ENCODE measurements at places on chromosomes 5 and 9.
A peak's percentile ranks its signal among the peaks of the same experiment; 100 is the strongest.

DNA sequence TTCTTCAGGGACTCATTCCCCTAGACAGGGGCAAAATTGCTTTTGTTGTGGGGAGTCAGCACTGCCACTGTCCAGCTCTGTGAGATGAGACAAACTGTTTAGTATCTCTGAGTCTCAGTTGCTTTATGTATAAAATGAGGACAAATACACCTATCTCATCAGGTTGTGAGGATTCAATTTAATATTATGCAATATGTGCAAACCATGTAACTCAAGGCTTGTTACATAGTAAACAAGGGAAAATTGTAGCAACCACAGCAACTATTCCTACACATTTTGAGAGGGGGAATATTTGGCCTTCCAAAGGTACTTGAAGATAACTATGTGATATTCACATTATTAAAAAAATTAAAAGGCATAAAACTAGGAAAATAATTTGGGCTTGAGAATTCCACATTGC is 411.9 kb upstream of the SLC30A5 start:
- DNase-seq = no peak

DNA sequence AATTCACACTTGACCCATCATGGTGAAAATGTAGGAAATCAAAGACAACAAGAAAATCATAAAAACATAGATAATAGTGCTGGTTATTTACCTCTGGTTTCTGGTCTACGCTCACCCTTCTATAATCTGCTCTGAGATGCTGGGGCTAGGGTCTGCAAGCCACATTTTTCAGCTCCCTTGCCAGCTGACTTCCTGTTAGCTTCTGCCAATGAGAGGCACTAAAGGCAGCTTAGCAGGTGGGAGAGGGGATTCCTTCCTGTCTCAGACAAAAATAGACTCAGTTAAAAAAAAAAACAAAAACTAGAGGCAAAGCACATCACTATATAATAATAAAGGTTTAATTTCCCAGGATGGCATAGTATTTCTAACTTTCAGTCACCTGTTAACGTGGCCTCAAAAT is 20.2 kb upstream of the N4BP3 start:
- no peak for DNase-seq

DNA sequence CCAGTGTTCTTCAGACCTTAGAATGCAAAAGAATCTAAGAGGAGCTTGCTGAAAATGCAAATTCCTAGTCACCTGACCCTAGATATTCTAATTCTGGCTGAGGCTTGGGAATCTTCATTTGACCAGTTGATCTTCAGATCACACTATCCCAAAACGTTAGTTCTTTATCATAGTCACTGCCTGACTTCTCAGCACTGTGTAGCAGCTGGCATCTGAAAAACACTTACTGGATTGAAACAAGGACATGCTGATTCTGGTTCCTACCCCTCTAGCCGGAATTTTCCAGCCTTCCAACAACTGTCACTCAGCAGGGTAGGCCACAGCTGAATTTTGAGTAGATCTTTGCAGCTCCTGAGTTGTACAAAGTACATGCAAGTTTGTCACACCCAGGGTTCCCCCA is 72.2 kb downstream of the EBF1 start:
- no peak for DNase-seq

- DNase-seq = no peak
These were observed 20.9 kb downstream of the DUSP1 start for GRCh38 chr5:172749881-172750633.

DNA sequence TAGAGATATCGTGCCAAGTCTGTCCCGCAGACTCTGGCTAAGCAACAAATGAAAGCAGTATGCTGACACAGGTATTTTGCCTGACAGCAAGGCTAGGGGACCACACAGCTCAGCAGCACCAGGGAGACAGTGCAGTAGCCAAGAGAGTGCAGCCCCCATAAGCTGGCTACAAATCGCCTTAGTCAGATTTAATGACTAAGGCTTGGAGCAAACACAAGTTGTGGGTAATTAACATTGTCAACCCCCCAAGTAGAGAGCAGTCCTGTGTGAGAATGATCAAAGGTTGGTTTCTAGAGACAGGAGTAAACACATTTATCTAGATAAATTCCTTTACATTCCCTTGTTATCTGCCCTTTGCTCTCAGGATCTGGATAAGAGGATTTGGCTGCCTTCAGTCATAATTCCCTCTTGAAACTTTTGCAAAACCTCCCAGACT is 1434.5 kb upstream of the CDH6 start:
- no peak for DNase-seq

- no peak for DNase-seq
These were observed 336.3 kb upstream of the KIF2A start for GRCh38 chr5:61969755-61970154.

DNA sequence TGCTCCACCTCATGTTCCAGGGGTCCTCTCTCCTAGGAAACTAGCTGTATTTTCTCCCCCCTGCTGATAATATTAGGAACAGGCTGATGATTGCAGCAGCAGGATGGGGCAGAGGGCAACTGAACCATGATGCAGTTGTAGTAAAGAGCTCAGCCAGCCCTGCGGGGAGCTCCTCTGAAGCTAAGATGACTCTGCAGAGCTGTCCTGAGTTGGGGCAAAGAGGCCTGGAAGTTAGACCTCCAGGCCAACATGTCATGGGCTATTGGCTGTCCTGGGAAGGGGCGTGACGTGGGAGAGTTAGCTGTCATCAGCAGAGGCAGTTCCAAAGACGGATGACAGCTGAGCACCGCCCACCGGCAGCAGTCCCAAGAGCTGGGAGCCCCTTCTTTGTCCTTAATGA is 6.6 kb upstream of the FBP1 start:
- DNase-seq = no peak

DNA sequence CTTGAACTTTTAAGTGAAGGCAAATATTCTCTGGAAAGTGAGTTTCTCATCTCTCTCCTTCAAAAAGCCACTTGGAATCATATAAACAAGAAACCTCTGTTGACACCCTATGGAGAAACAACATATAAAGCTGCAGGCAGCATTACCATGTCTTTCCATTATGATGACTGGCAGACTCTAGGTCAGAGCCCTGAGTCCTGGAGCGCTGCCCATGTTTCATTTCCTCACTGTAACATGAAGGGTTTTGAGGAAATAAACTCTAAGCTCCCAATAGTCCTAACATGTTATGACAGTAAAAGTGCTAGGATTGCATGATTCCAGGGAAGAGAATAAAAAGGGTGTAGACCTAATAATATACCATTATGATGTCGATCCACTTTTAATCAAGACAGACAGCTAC is 220.6 kb downstream of the CTNND2 start:
- DNase-seq = no peak

DNA sequence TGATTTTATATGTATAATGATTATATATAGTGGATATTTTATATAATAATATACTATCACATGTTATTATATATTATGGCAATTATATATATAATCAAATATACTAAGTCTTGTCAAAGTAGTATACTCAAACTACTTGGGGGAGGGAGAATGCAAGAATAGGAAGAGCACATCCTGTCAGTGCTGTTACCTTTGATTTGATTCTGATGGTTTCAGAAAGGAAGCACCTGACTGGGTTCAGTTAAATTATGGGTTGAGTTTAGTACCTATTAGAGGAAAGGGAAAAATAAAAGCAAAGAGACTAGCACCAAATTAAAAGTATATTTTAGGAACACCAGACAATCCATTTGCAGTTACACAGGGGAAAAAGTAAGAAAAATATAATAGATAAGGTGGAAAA is 107.6 kb downstream of the GRIA1 start:
- DNase-seq = no peak

DNA sequence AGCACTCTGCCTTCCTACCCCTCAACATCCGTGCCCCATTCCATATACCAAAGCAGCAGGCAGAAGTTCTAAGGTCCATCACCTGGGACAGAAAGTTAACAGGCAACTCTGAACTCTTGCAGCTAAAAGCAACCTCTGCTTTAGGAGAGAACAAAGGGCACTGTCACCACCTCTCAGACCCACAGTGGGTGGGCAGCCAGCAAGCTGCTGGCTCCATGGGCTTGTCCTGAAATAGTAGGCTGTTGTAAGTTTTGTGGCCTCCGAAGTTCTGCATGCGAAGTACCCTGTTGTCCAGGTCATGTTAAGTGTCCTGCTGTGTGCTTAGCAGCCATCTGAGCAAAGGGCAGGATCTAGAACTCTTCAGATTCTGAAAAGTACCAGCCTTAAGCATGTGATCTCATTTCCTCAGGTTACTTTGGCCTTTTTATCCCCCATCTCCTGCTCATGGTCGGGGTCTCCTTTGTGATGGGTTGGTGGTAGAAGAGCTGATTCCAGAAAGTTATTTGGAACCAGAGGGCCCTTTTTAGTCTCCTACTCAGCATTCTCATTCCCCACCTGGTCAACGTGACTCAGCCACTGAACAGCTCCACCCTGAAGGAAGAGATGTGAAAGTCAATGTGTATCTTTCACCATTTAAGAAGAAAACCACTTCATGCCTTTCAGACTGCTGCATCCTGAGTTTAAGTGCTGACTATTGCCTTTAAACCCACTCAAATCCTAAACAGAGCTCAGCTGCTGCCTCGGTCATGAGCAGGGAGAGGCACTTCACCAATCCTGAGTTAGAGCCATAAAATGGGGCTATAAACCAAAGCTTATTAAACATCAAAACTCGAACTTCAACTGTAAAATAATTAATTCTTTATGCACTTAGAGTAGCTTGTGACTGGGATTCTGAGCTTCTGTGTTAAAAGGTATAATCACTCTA is 121.4 kb downstream of the DPYSL3 start:
- no peak for DNase-seq

DNA sequence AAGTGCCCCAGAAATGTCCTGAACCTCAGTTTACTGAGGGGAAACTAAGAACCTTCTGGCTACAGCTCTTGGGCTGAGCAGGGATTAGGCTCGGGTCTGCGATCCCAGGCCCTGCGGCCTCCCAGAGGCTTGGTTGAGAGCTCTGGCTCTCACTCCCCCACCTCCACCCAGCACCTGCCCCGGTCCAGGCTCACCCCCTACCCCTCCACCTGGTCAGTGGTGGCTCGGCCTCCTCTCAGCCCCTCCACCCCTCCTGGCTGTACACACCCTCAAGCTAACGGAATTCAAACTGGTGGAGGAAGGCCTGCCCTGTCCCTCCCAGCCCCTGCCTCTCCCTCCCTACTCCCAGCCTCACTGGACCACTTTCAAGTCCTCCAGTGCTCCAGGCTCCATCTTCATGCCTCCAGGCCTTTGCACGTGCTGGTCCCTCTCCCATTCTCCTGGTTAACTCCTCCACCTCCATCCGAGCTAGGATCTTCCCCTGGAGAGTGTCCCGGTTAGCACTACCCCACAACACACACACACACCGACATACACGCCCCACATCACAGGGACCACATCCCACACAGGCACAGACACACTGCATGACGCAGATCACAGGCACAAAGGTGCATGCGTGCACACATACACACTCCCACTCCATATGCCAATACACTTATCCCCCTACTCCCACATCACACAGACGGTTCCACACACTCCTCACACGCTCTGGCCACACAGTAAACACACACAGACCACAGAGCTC is 130.9 kb downstream of the C9orf50 start:
- DNase-seq = no peak

- DNase-seq = no peak
These were observed 110.8 kb upstream of the SLC1A3 start for GRCh38 chr5:36495611-36496010.

- no peak for DNase-seq
These were observed 14.7 kb upstream of the RAB14 start for GRCh38 chr9:121216271-121216805.

DNA sequence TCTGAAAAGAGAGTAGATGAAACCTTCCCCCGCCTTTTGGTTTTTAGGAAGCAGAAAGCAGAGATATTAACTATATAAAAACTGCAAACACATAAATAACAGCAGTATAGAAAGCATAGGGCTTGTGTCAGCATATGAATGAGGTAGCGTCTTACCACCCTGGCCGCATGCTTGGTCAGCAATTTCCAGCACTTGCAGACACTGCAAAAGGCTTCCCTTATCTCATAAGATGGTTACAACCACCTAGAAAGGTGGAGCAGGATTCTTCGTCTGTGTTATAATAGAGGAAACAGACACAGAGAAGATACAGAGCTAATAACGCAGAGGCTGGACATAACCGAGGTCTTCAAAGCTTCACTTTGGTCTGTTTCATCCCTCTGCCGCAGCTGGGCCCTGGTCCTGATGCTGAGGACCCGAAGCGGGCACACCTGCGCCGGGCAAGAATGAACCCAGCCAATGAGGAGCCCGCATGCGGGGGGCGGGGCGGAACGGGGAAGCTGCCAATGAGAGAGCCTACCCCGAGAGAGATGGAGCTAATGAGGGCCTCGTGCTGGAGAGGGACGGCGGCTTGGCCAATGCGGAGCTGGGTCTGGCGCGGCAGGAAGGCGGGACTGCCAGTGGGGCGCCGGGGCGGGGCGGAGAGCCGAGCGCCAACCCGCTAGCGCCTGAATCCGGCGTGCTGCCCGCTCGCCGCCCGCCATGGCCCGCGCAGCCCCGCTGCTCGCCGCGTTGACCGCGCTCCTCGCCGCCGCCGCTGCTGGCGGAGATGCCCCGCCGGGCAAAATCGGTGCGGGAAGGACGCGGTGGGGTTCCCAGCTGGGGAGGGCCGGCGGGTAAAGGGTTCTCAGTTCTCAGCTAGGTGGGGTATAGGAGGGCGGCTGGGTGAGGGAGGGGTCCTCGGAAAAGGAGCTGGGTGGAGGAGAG is at the start of gene PCYOX1L:
Gene PCYOX1L (plus strand): TSS at position 677 of the 924 bp plus-strand sequence. CDS start 23 bp downstream, at position 700.
- DNase-seq = peak; percentile 69

GRCh38 chr5:74079971-74080556 is 454.1 kb downstream of the ARHGEF28 start:
- DNase-seq = no peak

DNA sequence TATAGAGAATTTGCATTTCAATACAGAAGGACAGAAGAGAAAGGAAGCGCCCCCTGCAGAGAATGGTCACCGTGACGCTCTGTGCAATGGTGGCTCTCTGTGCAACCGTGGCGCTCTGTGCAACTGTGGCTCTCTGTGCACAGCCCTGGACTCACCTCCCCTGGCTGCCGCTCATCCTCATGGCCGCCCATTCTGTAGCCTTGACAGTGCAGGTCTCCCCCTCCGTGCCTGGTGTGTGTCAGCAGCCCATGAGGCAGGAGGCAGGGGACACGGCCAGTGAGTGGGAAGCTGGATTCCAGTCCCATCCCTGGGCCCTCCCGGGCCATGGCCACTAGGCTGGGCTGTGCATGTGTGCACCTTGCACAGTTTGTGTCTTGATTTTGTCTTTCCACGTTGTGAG is 12.0 kb downstream of the EXOC3 start:
- no peak for DNase-seq

DNA sequence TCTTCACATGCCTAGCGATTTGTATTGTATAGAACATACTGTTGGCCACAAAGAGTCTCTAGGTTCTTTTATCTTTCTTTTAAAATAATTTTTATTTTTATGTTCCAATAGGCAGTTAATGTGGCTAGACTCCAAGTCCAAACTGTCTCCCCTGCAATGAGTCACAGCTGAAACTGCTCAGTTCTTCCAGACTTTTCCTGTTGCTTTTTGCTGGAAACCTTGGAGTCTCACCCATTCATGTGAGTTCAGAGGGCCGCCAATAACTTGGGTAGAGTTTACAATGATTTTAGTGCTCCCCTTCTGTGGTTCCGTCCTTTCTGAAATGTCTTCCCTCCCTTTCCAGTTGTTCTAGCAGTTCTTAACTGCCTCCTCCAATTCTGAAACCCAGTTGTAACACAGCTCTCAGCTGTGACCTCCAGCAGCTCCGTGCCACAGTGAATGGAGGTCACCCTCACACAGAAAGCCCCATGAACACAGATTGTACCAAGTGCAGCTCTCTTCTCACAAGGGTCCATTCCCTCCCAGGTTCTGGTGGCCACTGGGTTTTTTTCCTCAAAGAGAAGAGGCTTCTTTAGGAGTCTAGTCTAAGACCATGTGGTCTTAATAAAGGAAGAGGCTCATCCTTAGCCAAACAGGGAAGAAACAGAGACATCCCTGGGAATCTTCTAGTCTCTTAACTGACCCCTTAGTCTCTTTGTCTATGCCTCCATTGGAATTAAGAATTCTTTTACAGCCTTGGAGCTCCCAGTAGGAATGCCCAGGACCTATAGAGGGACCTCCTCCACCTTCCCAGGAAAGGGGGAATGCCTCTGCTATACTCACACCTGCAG is 198.5 kb downstream of the SPOCK1 start:
- DNase-seq = no peak

All from NCI-H2081 treated with DMSO at 0.1 percent for 48 hours (cell line).